ENCODE measurements at places on chromosomes 1 and 21.

DNA sequence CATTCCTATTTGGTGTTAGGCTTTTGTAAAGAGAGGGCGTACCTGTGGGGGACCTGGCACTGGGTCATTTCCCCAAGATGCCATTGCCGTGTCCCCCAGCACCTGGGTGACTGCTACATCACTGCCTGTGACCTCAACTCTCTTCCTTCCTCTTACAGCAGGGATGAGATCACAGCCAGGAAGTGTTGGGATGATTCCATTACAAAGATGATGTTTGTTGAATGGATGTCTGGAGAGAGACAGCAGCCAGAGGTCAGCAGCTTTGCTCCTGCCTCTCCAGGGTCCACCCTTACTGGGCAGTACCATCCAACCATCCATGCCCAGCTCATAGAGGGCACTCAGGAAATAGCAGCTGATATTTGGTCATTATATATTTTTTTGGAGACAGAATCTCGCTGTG, 35.1 kb downstream of the TMEM51 start:
- DNase-seq: no peak

DNA sequence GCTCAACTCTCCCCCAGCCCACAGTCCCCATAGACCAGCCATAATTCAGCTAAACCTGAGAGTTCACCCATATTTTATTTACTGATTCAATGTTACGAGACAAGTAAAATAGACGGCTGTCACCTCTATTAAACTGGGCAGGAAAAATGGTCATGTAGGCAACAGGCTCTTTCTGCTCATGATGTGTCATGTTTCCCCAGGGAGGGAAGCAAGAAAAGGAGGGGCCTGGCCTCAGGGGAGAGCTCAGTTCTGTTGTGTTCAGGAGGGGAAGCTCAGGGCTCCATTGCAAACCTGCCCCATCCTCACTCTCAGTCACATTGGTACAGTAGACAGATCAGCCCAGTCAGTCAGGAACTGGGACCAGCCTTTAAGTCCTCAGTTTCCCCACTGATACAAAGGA, 12.8 kb downstream of the GRIK3 start:
- no peak for DNase-seq

DNA sequence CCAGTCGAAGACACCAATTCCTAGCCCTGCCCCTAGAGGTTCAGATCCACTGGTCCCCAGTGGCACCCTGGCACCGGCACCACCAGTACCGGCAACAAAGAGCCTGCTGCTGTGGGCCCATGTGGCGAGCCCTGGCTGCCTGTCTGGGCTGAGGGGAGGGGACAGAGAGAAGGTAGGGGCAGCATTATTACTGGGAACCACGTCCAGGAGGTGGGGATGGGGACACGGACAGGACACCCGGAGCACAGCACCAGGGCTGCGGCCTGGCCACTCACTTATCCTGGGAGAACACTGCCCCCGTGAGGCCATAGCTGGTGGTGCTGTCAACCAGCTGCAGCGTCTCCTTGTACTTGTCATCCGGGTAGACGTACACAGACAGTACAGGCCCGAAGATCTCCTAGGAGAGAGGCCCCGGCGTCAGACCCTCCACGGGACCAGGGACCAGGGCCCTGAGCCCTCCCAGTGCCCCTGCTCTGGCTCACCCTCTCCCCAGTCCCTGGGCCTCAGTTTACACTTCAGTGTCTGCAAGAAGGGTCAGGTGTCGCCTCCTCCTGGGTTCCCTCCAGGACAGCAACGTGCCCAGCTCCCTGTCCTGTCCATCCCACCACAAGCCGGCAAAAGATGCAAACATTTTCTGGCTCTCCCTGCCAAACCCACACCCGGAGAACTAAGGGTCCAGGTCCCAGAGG, 15.8 kb upstream of the TAS1R2 start:
- DNase-seq: peak; percentile 50

DNA sequence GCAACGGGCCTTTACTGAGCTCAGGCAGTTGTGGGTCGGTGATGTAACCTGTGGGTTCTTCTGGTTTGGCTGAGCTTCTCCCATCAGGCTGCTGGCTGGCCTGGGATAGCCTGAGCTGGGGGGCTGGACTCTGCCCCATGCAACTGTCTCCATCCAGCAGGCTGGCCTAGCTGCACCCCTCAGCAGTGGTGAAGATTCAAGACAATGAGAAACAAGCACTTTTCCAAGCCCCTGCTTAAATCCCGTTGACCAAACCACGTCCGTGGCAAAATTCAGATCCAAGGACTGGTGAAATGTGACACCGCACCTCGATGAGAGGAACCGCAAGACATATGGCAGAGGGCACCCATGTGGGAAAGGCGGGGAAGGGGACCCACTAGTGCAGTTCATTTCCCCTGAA, 25.6 kb downstream of the PRSS38 start:
- DNase-seq: no peak

DNA sequence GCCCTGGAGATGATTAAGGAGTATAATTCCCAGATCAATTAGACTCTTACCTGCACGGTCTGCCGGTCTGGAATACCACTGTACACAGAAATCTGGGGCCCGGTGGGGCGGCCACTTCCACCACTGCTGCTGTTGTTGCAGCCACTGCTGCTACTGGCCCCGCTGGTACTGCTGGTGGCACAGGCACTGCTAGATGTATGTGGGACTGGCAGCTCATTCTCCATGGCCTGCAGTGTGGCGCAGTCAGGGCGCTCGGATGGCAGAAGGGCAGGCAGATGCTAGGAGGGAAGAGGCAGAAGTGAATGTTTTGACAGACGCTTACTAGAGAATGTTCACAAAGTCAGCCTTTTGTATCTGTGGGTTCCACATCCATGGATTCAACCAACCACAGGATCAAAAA, 54.4 kb upstream of the A3GALT2 start:
- DNase-seq: no peak

GRCh38 chr1:101550581-101550980, 313.8 kb downstream of the S1PR1 start:
- DNase-seq: no peak

DNA sequence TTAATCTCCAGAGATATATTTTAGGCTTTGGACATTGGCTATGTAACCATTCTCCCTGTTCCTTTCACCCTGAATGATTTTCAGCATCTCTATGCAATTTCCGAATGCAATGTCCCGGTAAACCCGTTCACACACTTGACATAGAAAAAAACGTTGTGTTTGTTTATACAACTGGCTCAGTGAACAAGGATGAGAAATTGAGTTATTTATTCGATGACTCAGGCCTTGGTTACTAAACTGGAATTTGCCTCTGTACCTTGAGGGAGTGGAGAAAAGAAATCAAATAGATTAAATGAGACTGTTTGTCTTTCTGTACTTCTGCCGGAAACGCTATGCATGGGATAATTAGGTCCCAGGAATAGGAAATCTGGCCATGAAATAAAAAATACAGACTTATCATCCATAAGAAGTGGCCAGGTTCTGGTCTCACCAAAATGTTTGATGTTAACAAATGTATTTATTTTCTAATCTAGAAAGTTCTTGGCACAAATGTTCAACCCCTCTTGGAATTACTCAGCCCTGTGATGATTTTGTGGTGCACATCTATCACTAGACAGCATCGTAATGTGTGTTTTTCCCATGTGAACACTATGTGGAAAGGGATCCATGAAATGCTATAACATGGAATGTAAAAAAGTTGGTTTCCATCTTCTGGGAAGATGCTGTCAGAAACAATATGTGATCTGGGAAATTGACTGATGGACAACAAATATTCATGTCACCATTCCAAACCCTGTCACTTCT, 253.9 kb downstream of the DUSP10 start:
- DNase-seq: no peak

Measured in stimulated activated naive B cell treated with anti-CD40 and anti-IgM and Interleukin-4, amounts not matched to agents 10 μg/mL and 1 μg/mL and 100 μg/mL, for 72 hours (primary cell).